ENCODE measurements at places on chromosomes 4 and X.

GRCh38 chr4:147480891-147481576 lies at the start of gene EDNRA:
EDNRA (plus strand) TSS chr4:147481097; CDS start chr4:147485682, 4,585 bp downstream.
- no peak for DNase-seq

DNA sequence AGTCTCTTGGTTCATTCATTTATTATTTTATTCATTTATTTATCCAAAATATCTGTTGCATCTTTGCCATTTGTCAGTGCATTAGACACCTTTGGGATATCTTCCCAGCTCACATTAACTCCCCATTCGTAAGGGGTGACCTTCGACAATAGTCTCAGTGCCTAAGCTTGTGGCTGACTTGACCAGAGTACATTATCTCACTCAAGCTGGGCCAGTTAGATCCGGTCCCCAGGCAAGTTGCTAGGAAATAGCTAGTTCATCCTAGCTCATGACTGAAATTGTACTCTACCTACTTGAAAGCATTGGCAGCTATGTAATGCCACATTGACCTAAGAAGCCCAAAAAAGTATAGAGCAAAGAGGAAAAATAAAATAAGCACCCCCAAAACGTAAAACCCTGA lies 165.3 kb downstream of the FBXO8 start:
- DNase-seq, result no peak

DNA sequence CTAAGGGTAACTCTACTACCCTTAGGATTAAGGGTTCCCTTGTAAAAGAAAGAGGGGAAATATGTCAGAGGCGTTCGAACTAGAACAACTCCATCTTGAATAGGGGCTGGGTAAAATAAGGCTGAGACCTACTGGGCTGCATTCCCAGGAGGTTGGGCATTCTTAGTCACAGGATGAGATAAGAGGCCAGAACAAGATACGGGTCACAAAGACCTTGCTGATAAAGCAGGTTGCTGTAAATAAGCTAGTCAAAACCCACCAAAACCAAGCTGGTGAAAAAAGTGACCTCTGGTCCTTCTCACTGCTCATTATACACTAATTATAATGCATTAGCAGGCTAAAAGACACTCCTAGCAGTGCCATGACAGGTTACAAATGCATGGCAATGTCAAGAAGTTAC lies 922.0 kb downstream of the DMD start:
- no peak for DNase-seq

DNA sequence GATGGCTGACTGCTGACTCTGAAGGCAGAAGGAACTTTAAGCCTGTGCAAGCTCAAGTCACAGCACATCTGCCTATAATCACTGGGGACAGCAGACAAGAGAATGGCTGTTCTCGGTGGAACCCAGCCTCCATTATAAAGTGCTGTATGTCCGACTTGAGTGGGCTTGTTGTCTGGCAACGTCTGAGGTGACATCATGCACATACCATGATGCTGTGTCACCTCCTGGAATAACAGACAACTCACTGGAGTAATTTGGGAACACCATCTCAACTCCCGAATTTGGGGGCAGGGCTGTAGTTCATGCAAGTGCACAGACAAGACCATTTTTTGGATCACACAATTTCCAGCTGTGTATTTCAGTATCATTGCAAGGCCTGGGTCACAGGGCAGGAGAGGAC lies 59.8 kb upstream of the GPM6B start:
- DNase-seq, result no peak

DNA sequence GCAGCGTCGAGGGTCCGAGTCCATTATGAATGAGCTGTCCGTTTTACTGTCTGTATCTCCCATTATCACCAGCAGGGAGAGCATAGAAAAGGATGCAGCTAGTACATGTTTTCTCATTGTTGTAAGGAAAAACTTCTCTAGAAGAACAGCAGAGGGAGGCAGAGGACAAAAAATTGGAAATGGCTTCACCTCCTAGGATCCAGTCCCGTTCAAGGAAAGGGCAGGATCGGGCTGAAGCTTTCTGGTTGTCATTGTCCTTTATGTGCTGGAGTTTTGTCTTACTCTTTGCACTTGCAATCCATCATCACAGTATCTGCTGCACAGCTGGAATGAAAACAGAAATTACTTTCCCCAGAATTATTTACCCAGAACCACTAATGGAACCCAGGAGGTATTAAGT lies 14.7 kb downstream of the NDP start:
- DNase-seq, result no peak

GRCh38 chr4:162837679-162838078 lies 329.0 kb downstream of the NAF1 start:
- no peak for DNase-seq

DNA sequence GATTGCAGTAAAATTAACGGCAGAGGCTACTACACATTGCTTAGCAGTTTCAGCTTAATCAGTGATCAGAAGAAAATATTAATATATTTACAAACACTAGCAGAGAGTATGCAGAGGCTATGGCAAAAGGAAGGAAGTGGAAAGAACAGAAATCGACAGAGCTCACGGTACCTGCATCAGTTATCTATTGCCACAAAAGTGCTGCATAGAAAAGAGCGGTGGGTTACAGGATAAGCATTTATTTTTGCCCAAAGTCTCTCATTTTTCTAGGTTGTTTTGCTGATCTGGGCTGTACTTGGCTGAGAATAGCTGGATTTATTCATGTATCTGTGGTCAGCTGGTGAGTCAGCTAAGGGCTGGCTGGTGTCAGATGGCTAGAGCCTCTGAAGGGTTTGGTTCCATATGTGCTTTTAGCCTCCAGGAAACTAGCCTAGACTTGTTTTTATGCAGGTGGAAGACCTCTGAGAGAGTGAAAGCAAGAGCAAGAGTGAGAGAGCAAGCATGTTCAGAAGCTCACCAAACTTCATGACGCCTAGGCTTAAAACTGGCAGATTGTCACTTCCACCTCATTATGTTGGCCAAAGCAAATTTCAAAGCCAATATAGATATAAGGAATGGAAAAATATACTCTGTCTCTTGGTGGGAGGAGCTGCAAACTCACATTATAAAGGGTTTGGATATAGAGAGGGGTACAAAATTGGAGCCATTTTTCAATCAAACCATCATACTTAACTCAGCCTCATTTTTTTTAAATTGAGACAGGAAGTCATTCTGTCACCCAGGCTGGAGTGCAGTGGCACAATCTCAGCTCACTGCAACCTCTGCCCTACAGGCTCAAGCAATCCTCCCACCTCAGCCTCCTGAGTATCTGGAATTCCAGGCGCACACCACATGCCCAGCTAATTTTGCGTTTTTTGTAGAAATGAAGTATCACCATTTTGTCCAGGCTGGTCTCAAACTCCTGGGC lies 153.2 kb upstream of the RPL34 start:
- no peak for DNase-seq

DNA sequence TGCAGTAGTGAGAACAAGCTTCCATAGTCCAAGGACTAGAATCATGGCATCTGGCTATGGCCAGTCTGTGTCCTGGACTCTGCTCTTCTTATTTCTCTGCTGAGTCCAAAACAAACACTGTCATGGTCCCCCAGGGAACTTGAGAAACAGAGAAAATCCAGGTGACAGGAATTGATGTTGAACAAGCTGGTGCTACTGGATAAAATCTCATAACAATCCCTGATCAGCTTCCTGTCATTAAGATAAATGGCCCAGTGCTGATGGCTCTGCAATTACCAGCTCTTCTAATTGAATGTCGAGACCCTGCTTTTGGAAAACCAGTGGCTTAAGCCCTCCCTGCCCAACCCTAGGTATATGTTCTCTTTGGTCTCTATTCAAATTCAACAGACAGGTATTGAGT lies 58.8 kb upstream of the ARHGAP36 start:
- DNase-seq, result no peak

DNA sequence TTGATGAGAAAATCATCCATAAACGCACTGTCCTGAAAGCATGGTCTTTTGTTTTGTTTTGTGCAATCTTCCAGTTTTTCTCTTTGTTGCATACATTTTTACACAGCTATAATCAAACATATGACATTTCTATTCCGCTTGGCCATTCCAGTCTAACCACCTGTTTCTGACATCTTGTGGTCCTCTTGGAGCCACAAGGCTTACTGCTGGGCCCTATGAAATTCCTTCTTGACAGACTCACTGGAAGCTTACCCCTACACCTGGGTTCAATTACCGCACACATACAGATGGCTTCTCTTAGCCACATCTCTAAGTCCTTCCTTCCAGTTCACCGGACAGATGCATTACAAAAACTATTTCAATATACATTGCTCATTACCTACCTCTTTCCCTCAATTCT lies 72.4 kb downstream of the PAPSS1 start:
- DNase-seq, result no peak

- no peak for DNase-seq
Measured at GRCh38 chrX:119190831-119191230, 45.3 kb upstream of the PGRMC1 start.

GRCh38 chr4:2409381-2409783 lies 9.1 kb downstream of the ZFYVE28 start:
- DNase-seq, result no peak

- DNase-seq, result no peak
Measured at GRCh38 chrX:129655547-129656249, 942 bp upstream of the APLN start.

GRCh38 chr4:46730075-46730474 lies 179.0 kb downstream of the COX7B2 start:
- no peak for DNase-seq

DNA sequence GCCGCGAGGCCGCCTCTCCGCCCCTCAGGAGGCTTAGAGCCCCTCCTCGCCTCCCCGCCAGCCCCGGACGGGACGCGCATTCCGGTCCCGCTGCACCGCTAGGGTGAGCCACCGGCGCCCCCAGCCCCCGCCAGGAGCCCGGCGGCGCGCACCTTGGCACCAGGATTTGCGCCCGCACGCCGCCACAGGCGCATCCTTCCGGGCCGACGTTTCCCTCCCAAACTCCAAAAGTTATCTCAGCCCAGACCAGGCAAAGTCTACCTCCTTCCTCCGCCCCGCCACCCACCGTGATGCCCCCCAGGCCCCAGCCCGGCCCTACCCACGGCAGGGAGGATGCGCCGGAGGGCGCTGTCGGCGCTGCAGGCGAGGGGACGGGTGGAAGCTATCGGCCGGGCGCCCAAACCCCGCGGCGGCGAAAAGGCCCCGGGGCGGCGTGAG lies 538 bp downstream of the SCML2 start:
- DNase-seq, result no peak

DNA sequence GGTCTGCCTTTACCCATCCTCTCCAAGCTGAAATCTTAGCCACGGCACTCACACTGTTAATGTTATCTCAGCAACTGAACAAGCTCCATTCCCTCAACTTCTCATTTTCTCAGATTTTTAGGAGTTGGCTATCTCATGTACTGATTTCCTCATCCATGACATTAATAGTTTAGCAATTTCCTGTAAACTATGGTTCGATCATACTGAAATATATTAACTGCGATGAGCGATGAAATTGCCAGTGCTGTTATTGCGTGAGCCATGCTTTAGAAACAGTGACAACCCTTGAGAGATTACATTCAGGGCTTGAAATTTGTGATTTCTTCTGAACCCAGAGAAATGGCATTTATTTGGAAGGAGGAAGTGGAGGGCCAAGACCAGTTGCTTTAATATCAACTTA lies 223.7 kb downstream of the GPAT3 start:
- no peak for DNase-seq

- no peak for DNase-seq
Measured at GRCh38 chr4:57442831-57443291, 332.7 kb upstream of the IGFBP7 start.

- DNase-seq, result no peak
Measured at GRCh38 chr4:186669159-186669731, 54.4 kb downstream of the FAT1 start.

- DNase-seq, result no peak
Measured at GRCh38 chrX:151871244-151871643, 41.4 kb upstream of the MAGEA4 start.

DNA sequence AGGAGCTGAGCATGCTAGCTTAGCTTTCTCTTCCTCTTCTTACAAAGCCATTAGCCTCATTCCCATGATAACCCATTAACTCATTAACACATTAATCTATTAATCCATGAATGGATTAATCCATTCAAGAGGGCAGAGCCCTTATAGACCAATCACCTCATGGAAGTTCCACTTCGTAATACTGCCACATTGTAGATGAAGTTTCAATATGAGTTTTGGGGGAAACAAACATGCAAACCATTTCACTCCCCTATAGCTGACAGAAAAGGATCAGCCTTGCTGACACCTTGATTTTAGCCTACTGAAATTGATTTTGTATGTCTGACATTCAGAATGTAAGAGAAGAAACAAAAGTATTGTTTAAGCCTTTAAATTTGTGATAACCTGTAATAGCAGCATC lies 251.8 kb upstream of the GALNTL6 start:
- DNase-seq, result no peak

GRCh38 chrX:48919947-48920717 lies 1.3 kb upstream of the PIM2 start:
- DNase-seq, result no peak

GRCh38 chrX:64885850-64886249 lies 90.4 kb downstream of the ZC4H2 start:
- no peak for DNase-seq

- DNase-seq, result no peak
Measured at GRCh38 chrX:44314259-44314734, 29.2 kb downstream of the EFHC2 start.

DNA sequence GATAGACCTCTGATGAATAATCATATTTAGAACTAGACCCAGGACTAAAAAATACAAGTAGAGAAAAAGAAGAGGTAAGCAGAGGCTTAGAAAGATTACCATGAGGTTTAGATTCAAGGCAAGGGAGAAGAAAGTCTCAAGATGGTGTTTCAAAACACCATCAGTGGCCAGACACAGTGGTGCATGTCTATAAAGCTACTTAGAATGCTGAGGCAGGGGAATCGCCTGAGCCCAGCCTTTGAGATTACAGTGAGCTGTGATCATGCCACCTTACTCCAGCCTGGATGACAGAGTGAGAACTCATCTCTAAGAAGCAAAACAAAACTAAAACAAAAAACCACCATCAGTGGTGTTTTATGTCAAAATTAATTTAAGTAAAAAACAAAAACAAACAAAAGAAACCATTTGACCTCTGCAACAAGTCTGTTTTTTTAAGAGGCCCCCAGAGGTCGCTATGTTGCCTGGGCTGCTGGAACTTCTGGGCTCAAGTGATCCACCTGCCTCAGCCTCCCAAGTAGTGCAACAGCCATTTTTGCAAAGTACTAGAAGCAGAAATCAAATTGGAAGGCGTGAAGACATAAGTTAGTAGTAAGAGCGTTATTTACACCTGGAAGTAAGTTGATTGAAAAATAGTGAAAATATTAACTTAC lies 784.3 kb downstream of the ADGRL3 start:
- DNase-seq, result no peak

- DNase-seq, result no peak
Measured at GRCh38 chr4:966266-967112, 6.9 kb downstream of the DGKQ start.

GRCh38 chrX:132716006-132716405 lies 227.2 kb upstream of the MBNL3 start:
- DNase-seq, result no peak

DNA sequence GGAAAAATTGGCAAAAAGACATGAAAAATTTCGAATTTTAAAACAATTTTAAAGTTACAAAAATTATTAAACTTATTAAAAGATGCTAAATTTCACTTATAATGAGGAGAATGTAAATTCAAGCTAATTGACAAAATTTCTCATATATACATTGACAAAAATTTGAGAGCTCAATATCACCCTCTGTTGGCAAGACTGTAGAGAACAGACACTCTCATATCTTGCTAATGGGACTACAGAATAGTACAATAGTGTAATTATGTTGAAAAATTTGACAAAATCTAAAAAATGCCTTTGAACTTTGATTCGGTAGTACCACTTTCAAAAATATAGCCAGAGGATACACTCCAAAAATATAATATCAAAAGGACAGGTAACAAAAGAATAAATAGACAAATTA lies 29.8 kb downstream of the DCAF8L2 start:
- no peak for DNase-seq
